A375 (cell line): ENCODE measurements at places on chromosomes 3 and 15. TPM values are rescaled to one million over a fixed set of nuclear protein-coding genes. Genes with fewer than 3 reads are reported as not detected.

CPLX3 gene
- total RNA-seq = 0.08 and 0.15 TPM in 2 replicates

ARL6 gene
- 3.5 and 9.5 TPM in 2 replicates for total RNA-seq

ROPN1 gene
- total RNA-seq = 3.0 and 3.6 TPM in 2 replicates

IL17RC gene
- 35.3 and 37.3 TPM in 2 replicates for total RNA-seq

PPP1R14D gene
- total RNA-seq = not detected in 2 replicates

UBA7 gene
- 8.3 and 8.9 TPM in 2 replicates for total RNA-seq

CEP19 gene
- 0.64 and 1.2 TPM in 2 replicates for total RNA-seq

FOXL2NB gene
- total RNA-seq = 0.11 TPM in 1 of 2 replicates, not detected in the other

CHRNA7 gene
- total RNA-seq = 0.30 and 1.7 TPM in 2 replicates

IGSF11 gene
- 0.11 and 0.29 TPM in 2 replicates for total RNA-seq

GRAMD2A gene
- total RNA-seq = 0.21 TPM in 1 of 2 replicates, not detected in the other

GRK7 gene
- not detected in 2 replicates for total RNA-seq

FBXO40 gene
- not detected in 2 replicates for total RNA-seq

TTLL13 gene
- total RNA-seq = 0.19 TPM in 1 of 2 replicates, not detected in the other

OIP5 gene
- 14.0 and 19.5 TPM in 2 replicates for total RNA-seq

SLC9C1 gene
- total RNA-seq = 0.04 TPM in 1 of 2 replicates, not detected in the other

SEMA3F gene
- 10.4 and 17.0 TPM in 2 replicates for total RNA-seq

ZBBX gene
- total RNA-seq = 0.27 and 0.34 TPM in 2 replicates

RPL15 gene
- 2,757 and 2,775 TPM in 2 replicates for total RNA-seq

ECE2 gene
- total RNA-seq = not detected in 2 replicates

PPCDC gene
- total RNA-seq = 16.9 and 21.7 TPM in 2 replicates

INKA1 gene
- total RNA-seq = 0.68 and 1.7 TPM in 2 replicates

GOLGA6B gene
- total RNA-seq = 0.15 TPM in 1 of 2 replicates, not detected in the other

NSMCE3 gene
- total RNA-seq = 8.6 and 8.9 TPM in 2 replicates

OXSM gene
- total RNA-seq = 7.6 and 8.4 TPM in 2 replicates

BOC gene
- total RNA-seq = 2.5 and 3.8 TPM in 2 replicates

U2SURP gene
- 167 and 213 TPM in 2 replicates for total RNA-seq

MKRN3 gene
- 9.4 and 13.0 TPM in 2 replicates for total RNA-seq

MB21D2 gene
- 6.0 and 6.1 TPM in 2 replicates for total RNA-seq

GPX1 gene
- total RNA-seq = 431 and 518 TPM in 2 replicates
